A549 treated with CORT108297 at 1 μM for 4 hours (cell line): ENCODE measurements at places on chromosomes 7 and 10. TPM values are rescaled to one million over a fixed set of nuclear protein-coding genes. Genes with fewer than 3 reads are reported as not detected.

The ZNF735 gene
- total RNA-seq = not detected in 5 replicates

The CYP2C19 gene
- not detected in 5 replicates for total RNA-seq

The CELF2 gene
- 0.02 to 0.06 TPM (median 0.02 TPM) in 5 replicates for total RNA-seq

The GIMAP7 gene
- total RNA-seq = not detected in 5 replicates

The ANKRD7 gene
- total RNA-seq = 0.13 to 0.40 TPM (median 0.37 TPM) in 4 of 5 replicates, not detected in the other

The TEX47 gene
- not detected in 5 replicates for total RNA-seq

The ODAD2 gene
- 0.02 to 0.13 TPM (median 0.03 TPM) in 3 of 5 replicates, not detected in the others for total RNA-seq

The SEMA3C gene
- total RNA-seq = 37.8 to 75.8 TPM (median 62.4 TPM) in 5 replicates

The GPRIN2 gene
- 26.2 to 47.1 TPM (median 37.6 TPM) in 5 replicates for total RNA-seq

The VSTM4 gene
- total RNA-seq = 0.30 to 0.60 TPM (median 0.42 TPM) in 5 replicates

The TMEM270 gene
- total RNA-seq = 0.26 TPM in 1 of 5 replicates, not detected in the others

The MYL10 gene
- total RNA-seq = not detected in 5 replicates

The CC2D2B gene
- total RNA-seq = 0.07 to 0.16 TPM (median 0.13 TPM) in 4 of 5 replicates, not detected in the other

The VAX1 gene
- 1.0 to 1.9 TPM (median 1.6 TPM) in 5 replicates for total RNA-seq

The SPDYE2 gene
- total RNA-seq = not detected in 5 replicates

The PDE6C gene
- not detected in 5 replicates for total RNA-seq

The LARP4B gene
- total RNA-seq = 32.1 to 39.4 TPM (median 36.7 TPM) in 5 replicates

The TCAF2 gene
- 0.29 to 0.53 TPM (median 0.35 TPM) in 5 replicates for total RNA-seq

The POLR2J gene
- total RNA-seq = 106 to 112 TPM (median 109 TPM) in 5 replicates

The WNT16 gene
- total RNA-seq = not detected in 5 replicates

The BICC1 gene
- total RNA-seq = 18.0 to 27.3 TPM (median 21.2 TPM) in 5 replicates

The CPA2 gene
- 0.09 to 0.13 TPM in 2 of 5 replicates, not detected in the others for total RNA-seq
